ENCODE measurements at places on chromosomes 13 and 19.
A peak's percentile ranks its signal among the peaks of the same experiment; 100 is the strongest.

- no peak for DNase-seq
Measured at GRCh38 chr13:80931118-80931517, 590.2 kb upstream of the SPRY2 start.

DNA sequence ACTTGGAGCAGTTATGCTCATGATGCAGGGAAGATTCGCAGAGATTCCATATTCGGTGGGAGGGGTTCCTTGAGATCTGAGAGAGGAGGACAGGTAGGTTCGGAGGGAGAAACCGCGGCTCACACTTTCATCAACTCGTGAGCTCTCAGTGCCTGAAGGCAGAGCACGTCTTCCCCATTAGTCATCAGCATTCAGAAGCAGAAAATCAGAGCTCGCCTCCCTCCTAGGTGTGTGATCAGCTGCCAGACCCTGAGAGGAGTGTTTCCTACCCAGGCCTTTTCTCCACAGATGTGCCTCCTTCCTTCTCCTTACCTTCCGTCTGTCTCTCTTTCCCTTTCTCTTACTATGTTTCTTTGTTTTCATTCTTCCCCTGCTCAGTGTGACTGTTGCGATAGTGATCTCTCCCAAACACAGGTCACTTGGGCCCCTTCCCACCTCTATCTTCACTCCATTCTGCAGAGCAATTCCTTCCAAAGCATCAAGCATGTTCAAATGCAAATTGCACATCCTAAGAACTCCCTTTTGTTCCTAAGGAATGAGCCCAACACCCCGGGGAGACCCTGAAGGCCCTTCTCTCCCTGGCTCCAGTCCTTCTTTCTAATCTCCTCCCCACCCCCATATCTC lies 389.5 kb downstream of the UQCRFS1 start:
- DNase-seq: no peak

DNA sequence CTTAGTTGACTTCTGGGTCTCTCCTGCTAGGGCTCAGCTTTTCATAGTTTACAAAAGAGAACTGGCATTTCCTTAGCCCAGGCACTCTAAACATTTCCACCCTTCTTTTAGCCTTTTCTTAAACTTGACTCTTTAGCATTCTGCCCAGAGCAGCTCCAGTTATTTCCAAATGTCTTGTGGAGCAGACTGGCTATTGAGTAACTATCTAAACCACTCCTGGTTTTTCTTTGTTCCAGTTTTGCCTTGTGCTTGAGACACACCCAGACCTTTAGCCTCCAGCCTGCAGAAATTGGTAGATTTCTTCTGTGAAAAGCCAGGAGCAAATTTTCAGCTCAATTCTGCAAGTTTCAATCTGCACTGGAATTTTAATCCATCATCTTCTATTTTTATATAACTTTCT lies 1813.1 kb downstream of the OLFM4 start:
- DNase-seq: no peak

DNA sequence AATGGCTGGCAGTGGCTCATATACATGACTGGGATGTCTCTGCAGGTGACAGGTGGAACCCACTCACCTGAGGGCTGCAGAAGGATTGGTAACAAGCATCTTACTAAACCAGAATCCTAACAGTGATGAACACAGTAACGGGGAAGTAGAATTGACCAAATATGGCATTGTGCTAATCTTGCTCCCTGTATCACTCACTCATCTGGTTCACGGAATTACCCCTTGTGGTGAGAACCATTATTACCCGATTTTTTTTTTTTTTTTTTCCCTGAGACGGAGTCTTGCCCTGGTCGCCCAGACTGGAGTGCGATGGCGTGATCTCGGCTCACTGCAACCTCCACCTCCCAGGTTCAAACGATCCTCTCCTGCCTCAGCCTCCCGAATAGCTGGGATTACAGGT lies 69.5 kb downstream of the PTPRS start:
- no peak for DNase-seq

GRCh38 chr19:46610851-46611770 lies 10.0 kb downstream of the CALM3 start:
- DNase-seq: no peak

DNA sequence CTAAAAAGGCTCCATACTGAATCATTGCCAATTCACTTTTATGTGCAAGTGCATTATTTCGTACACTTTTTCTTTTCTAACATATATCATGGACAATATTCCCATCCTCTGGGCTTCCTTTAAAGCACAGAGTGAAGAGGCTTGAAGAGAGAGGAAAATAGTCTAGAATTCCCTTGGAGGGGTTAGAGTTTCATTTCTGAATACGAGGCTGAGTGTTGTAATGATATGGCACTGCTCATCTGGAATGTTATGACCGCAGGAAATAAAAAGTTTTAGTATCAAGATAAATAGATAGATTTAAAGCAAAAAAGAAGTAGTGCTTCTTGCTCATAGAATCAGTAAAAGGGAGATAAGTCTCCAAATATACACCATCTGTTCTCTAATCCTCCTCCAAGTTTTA lies 412.3 kb upstream of the SLITRK1 start:
- no peak for DNase-seq

- DNase-seq: peak; percentile 44
Measured at GRCh38 chr19:38649305-38650171, 2.1 kb downstream of the ACTN4 start.

All from right kidney (tissue), 9 donors.